Forelimb muscle (tissue), 1 donor: ENCODE measurements at places on chromosomes 7 and 10.

DNA sequence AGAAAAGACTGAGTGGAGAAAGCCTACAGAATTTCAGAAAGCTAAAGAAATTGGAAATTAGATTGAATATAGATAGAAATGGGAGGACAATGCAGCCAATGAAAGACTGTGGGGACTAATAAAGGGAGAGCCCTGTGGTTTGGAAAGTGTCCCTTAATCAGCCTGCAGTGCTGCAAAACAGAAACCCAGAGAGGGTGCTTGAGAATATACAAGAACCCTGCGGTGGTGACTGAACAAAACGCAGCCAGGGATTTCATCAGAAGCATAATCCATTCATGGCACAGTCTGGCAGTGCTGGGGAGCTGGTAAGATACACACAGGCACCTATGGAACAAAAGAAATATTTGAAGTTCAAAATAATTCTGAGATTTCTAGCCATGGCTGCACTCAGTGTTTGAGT lies 19.1 kb downstream of the CEP41 start:
- DNase-seq = no peak

DNA sequence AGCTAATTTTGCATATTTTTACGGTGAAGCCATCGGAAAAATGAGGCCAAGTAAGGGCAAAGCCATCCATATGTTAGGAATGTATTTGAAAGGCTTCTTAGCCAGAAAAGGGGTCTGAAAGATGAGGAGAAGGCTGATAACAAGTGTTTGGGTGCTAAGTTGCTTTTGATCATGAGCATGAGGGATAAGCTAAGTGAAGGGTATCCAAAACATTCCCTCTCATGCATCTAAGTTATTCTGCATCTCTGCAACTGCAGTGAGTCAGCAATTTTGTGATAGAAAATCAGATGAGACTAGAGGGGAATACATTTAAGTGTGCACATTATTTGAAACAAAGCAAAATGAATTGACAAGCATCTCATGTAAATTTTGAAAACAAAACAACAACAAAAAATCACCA lies 282.8 kb downstream of the GPR158 start:
- no peak for DNase-seq

DNA sequence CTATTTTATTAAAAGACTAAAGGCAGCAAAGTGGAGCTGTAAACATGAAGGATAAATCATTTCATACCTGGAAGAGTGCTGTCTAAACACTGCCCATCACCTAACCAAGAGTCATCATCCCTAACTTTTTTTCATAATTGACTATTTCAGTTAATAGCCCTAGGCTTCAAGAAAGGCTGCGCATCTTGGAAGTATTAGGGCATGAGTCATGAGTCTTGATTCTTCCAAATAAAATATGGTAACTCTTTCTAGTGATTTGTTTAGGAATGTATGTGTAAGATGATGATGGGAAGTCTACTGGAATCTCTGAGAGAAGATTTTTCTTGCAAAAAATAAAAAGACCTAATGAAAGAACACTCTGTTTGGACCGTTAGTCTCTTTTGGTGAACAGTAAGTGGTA lies 207.7 kb upstream of the AHR start:
- no peak for DNase-seq

- DNase-seq = no peak
Measured at GRCh38 chr10:49837051-49837478, 74.9 kb upstream of the OGDHL start.

- DNase-seq = no peak
Measured at GRCh38 chr7:74183653-74184450, 9.7 kb downstream of the EIF4H start.

DNA sequence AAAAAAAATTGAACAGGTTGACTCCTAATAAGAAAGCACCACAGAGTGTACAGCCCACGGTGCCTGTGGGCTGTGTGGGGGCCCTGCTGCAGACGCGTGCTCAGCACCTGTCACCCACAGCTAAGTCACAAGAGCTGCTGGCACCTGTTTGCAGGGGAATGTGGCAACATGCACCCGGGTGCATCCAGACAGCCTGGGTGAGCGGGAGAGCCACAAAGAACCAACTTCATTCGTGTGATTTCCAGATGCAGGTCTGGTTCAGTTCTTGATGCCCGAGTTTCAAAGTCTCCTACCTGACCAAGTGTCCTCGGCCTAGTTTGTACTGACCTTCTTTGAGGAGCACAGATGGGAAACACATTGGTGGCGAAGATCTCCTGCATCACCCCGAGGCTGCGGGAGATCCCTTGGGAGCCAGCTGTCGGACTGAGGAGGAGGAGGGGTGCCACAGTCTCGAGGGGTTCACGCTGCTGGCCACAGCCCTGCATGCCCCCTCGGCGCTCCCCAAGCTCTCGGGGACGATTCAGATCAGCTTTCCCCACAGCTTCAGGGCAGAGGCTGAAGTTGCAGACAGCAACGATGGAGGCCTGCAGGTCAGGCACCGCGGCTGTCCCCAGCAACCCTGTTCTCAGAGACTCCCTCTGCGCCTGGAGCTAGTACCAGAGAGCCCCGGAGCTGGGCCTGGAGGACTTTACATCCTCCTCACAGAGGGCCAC lies 35.3 kb downstream of the AMZ1 start:
- no peak for DNase-seq

- no peak for DNase-seq
Measured at GRCh38 chr7:54349229-54349628, 192.9 kb upstream of the VSTM2A start.

GRCh38 chr10:69408318-69409175 lies 8.2 kb downstream of the TACR2 start:
- DNase-seq = peak; percentile 44

DNA sequence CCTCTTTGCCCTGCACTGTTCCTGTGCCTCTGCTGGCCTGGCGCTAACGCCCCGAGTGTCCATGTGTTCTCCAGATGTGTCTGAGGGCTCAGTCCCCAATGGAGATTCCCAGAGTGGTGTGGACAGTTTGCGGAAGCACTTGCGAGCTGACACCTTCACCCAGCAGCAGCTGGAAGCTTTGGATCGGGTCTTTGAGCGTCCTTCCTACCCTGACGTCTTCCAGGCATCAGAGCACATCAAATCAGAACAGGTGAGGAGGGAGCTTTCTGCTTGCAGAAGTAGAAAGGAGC lies 60.9 kb downstream of the PAX2 start:
- no peak for DNase-seq

DNA sequence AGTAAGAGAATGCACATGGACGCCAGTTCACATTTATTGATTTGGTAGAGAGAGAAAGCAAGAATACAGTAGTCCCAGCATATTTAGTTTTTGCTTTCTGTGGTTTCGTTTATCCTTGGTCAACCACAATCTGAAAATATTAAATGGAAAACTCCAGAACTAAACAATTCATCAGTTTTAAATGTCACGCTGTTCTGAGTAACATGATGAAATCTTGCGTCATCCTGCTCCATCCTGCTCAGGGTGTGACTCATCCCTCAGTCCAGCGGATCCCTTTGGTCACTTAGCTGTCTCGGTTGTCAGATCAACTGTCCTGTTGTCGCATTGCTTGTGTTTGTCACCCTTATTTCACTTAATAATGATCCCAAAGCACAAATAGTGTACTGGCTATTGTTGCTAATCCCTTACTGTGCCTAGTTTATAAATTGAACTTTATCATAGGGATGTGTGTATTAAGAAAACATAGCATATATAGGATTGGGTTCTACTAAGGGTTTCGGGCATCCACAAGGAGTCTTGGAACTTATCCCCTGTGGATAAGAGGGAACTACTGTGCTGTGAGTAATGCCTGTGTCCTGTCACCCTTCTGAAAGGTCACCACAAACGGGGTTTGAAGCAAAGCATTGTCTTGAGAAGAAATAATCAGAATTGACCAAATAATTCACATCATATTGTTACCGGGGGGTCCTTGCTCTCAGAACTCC lies 73.6 kb downstream of the OTUD1 start:
- no peak for DNase-seq

GRCh38 chr10:132397036-132397541 lies at the start of gene PWWP2B:
TSS of gene PWWP2B (plus strand) at chr10:132397200. CDS start at chr10:132397227, 27 bp downstream.
- no peak for DNase-seq

DNA sequence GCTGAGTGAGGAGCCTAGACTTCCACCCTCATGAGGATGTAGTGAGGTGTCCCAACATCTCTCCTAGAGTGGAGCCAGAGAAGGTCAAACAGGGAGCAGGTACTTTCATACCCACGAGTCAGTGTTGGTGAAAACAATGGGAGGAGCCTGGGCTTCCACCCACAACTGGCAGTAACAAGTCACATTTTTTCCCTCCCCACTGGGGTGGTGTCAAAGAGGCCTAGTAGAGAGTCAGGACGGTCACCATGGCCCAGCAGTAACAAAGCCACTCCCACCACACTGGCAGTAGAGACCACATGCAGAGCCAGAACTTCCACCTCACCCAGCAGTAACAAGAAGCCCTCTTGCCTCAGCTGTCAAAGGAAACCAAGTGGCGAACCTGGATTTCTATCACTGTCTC lies 280.2 kb upstream of the IMMP2L start:
- no peak for DNase-seq

GRCh38 chr7:120060875-120061274 lies 212.1 kb upstream of the KCND2 start:
- DNase-seq = no peak

DNA sequence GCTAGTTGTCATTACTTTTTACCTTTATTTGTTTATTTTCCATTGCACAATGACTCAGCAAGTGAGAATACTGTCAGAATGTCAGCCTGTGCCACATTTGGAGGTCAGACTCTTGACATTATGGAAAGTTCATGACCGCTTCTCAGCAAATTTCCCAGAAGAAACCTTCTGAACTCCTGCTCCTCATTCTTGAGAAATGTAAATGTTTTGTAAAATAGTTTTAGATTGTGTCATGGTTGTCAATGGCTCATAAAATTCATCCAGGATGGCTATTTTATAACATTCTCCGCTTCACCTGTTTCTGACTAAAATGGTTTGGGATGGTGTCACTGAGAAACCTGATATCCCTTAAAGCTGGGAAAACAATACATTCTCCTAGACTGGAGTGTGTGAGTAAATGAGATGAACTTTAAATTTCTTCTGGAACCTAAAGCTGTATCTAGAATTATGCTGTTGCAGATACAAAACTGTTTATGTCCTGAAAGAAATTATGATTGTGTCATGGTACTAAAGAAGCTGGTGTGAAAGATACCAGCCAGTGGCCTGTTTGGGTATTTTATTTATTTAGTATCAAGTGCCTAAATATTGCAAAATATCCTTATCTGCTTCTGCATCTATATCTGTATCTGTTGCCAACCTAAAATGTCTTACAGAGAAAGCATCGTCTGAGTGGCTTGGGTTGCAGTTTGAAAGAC lies 671.7 kb downstream of the GATA3 start:
- DNase-seq = no peak

DNA sequence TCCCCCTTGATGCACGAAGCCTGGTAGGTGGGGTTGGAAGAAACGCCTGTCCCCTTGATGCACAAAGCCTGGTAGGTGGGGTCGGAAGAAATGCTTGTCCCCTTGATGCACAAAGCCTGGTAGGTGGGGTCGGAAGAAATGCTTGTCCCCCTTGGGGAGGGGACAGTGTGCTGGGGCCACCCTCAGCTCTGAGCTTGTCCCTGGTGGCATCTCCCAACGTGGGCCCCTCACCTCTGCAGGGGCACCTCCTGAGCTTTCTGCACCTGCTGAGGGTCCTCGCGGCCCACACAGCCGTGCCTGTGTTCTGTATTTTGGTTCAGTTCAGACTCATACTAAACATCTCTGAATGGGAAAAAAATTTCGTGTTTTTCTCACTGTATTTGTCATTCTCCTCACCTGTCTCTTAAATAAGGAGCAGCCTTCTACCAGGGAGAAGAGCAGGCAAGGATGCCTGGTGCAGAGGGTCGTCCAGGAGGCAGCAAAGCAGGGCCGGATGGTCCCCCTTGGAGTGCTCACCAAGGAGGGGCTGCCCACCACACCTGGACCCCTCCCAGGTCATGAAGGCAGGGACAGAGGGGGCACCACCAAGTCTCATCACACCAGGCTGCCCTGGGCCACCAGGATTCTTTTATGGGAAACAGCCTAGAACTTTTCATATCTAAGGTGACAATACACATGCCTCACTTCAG lies 24.7 kb downstream of the VIPR2 start:
- DNase-seq = no peak

GRCh38 chr7:108227366-108227765 lies 97.2 kb upstream of the LAMB4 start:
- no peak for DNase-seq

GRCh38 chr7:127322832-127323493 lies 69.5 kb downstream of the ZNF800 start:
- no peak for DNase-seq

DNA sequence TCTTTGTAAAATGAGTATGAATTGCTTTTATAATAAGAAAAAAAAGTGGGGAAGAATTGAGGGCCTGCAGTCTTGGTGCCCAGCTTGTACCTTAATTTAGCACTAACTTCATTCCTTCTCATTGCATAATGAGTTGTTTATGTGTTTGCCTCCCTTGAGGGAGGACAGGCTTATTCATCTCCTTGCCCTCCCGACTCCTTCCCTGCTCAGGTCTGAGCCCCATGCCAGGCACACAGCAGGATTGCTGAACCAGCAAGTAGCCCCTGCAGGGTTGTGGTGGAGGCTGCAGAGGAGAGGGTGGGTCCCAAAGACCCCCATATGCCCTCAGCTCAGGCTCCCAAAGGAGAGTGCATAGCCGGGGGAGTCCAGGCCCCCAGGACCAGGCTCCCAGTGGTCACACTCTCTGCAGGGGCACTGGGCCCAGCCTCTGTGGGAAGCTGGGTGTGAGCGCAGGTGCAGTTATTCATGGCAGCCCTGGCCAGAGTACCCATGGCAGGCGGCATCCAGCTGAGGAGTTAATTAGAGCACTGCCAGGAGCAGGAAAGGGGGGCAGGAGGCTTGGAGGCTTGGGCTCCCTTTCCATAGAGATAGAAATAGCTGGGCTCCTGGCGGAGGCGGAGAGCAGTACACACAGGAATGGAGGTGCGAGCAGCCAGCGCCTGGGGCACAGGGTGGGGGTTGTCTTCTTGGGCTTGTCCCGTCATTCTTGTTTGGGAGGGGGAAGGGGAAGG lies 28.2 kb upstream of the GOLGA7B start:
- no peak for DNase-seq

DNA sequence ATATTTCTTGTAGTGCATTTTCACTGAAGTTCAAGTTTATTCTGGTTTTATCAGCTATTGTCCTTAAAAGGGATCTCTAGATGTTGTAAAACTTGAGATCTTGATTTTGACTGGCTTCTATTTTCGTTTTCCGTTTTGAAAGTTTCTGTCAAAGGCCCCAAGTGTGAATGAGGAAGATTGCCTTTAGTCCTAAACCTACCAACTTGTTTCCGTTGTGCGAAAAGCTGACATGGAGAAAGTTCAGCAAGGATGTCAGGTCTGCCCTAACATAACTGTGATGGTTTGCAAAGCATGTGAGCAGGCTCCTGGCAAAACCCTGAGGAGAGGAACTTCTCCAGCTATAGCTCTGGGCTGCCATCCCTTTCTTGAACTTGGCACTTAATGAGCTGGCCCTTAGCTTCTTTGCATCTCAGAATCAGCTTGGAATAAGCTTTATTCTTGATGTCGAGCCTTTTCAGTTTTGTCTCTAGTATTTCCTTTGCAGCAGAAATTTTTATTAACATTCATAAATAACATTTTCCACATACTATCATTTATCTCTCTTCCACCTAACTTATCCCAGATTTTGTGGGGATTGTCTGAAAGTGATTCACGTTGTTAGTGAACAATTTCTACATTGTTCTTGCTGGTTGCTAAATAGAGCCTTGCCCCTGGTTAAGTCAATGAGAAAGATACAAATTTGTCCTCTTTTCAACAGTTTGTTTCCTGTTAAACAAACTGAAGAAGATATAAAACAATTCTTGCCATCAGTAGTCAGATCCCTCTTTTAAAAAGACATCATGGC lies 559.4 kb downstream of the SUGCT start:
- no peak for DNase-seq

GRCh38 chr10:3902054-3902808 lies 117.2 kb upstream of the KLF6 start:
- no peak for DNase-seq

- DNase-seq = no peak
Measured at GRCh38 chr7:49520951-49521350, 252.5 kb upstream of the VWC2 start.
